ENCODE measurements at places on chromosomes 11 and 22.

GRCh38 chr22:47300698-47301405 is 538.4 kb downstream of the TBC1D22A start:
- DNase-seq, result no peak

- DNase-seq, result no peak
Observed at GRCh38 chr11:74731301-74732094, at the start of gene CHRDL2. CHRDL2 (minus strand) TSS chr11:74731426; CDS start chr11:74730888, 538 bp downstream.

GRCh38 chr11:130166457-130166784 is 6.8 kb downstream of the ST14 start:
- DNase-seq, result no peak

- DNase-seq, result no peak
Observed at GRCh38 chr11:97548280-97548679, 1158.5 kb downstream of the JRKL start.

DNA sequence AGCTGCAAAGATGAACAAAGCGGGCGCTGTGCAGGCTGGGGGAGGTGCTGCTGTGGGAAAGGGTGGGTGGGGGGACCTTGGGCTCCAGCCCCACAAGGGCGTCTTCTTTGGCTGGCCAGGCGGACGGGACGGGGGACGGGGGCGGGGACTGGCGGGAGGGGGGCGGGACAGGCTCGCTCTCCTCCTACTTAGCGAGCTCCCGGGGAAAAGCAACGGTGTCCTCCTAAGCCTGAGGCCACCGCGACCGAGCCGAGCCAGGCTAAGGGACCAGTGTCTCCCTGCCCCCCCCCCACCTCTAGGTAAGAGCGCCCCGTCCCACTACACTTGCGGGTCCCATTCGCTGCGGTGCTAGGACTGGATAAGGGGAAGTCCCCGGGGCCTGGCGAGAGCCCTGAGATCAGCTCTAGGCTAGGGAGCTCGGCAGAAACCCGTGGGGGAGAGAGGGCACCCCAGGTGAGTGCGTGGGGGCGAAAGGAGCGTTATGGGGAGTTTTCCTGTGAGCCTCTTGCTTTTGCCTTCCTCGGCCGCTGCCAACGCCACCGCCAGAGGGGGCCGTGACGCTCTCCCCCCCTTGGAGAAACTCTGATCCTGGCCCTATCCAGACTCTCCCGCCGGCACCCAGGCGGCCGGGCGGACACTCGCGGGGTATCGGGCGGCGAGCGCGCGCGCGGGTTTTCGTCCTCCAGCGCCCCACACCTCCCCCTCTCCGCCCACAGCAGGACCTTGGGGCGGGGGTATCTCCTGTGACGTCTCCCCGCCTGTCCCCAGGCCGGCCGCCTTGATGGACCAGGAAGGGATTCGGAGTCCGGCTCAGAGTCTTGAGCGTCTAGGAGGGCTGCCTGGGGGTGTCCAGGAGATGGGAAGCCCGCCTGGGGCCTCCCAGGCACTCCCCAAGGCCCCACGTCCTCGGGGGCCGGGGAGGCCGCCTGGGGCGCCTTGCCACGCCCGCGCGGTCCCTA is at the start of gene PHLDB1:
Gene PHLDB1, plus strand, starts transcription at position 215 of the 959 bp plus-strand sequence. CDS start 6,222 bp downstream, outside the sequence.
- no peak for DNase-seq

DNA sequence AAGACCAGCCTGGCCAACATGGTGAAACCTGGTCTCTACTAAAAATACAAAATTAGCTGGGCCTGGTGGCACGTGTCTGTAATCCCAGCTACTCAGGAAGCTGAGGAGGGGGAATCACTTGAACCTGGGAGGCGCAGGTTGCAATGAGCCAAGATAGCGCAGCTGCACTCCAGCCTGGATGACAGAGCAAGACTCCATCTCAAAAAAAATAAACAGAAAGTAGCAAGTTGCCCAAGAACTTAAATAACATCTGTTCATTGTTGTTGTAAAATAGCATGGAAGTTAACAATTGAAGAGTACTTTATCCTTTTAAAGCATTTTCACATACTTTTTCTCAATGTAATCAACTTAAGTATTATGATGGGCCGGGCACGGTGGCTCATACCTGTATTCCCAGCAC is 5.7 kb downstream of the AMBRA1 start:
- DNase-seq, result no peak
